ENCODE measurements at places on chromosomes 1 and 21. TPM values are rescaled to one million over a fixed set of nuclear protein-coding genes. Genes with fewer than 3 reads are reported as not detected.

- DNase-seq = peak; percentile 96
These were observed 502.0 kb downstream of the SMYD3 start for GRCh38 chr1:246005067-246005466.

DNA sequence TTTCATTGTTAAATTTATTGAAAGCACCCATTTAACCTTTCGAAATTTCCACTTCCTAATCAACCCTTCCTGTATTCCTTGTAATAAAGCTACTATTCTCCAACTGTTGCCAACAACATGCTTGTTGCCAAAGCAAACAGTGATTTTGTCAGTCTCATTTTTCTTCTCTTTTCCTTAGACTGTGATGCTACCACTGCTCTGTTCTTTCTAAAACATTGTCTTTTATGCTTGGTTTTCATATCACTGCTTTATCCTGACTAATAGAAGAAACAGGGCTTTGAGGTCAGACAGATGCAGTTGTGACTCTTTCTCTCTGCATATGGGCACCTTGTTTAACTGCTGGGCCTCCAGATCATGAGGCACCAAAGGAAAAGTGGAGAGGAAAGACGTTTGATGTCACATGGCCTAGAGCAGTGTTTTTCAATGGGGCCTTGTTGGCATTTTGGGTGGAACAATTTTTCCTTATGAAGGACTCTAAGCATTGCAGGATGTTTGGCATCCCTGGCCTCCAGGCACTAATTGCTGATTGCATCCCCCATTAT, 56.1 kb downstream of the HMCN1 start:
- DNase-seq = peak; percentile 55

- DNase-seq = no peak
These were observed 139.3 kb upstream of the KIAA0040 start for GRCh38 chr1:175331891-175332290.

DNA sequence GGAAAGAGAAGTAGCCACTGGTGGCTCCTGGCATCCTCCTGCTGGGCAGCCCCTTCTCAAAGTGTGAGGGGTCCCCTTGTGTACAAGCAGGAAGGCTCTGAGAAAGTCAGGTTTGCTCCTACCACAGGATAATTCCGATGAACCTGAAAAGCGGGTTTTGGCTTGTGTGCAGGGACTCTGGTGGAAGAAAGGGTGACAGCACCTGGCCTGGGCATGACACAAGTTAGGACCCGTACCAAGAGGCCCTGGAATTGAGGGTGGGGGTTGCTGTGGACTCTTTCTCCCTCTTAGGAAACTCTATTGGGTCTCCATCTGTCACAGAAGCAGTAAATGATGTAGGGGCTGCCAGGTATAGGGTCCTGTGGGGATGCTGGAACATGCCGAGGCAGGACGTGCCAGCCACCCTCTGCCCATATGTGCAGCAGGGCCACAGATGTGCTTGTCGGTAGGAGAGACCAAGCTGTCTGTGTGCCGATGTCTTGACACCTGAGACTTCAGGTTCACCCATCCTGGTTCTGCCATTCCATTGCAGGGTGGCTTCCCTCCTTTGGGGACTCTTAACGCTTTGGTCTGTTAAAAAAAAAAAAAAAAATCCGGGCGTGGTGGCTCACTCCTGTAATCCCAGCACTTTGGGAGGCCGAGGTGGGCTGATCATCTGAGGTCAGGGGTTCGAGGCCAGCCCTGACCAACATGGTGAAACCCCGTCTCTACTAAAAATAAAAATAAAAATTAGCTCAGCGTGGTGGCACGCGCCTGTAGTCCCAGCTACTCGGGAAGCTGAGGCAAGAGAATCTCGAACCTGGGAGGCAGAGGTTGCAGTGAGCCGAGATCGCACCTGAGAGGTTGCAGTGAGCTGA, 9.8 kb downstream of the C1orf35 start:
- DNase-seq = no peak

DNA sequence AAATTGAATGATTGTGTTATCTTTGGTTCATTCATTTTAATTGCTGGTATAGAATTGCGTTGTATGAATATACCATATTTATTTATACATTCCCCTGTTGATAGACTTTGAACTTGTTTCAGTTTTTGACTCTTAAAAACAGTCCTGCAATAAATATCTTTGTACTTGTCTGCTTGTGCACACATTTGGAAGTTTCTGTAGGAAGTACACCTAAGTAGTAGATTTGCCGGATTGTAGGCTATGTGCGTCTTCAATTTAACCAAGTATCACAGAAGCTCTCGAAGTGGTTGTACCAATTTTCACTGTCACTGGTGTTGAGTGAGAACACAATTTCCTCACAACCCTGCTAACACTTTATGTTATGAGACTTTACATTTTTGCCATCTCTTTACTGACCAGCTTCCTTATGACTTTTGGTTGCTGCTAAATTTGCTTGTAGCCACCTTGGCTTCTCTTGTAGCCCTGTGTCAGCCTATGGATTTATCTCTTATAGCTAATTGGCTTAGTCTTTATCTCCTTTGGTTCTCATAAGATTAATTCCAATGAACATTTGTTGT, 2.2 kb downstream of the TTC3 start:
- no peak for DNase-seq

- peak; percentile 89 for DNase-seq
These were observed 132.2 kb downstream of the ADSS2 start for GRCh38 chr1:244319283-244320132.

- DNase-seq = no peak
These were observed 570 bp downstream of the KCND3 start for GRCh38 chr1:111988743-111989453.

GRCh38 chr1:98468111-98468717, 193.3 kb upstream of the SNX7 start:
- DNase-seq = peak; percentile 63

DNA sequence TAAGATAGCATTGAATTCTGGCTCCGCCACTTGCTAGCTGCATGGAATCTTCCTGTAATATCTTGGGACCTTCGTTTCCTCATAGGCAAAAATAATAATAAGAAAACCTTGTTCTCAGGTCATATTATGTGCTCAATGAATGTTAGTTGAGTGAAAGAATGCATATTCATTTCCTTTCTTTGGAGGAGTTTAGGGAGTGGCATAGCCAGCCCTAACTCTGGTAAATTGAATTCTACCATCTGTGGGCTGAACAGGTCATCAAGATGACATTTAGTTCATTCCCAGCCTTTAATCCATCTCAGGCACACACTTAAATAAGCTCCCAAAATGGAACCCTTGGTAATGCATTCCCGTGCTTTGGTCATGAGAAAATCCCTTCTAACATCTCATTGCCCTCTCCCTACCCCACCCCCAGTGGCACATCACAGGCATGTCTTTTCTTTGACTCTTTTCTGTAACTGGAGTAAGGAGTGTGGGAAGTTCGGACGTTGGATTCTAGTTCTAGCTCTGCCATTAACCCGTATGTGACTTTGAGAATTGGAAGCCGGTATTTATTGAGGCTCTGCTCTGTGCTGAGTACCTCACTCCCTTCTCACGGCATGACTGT, 13.2 kb upstream of the MYOG start:
- no peak for DNase-seq

GRCh38 chr1:24599265-24599664, 43.4 kb downstream of the NCMAP start:
- no peak for DNase-seq

DNA sequence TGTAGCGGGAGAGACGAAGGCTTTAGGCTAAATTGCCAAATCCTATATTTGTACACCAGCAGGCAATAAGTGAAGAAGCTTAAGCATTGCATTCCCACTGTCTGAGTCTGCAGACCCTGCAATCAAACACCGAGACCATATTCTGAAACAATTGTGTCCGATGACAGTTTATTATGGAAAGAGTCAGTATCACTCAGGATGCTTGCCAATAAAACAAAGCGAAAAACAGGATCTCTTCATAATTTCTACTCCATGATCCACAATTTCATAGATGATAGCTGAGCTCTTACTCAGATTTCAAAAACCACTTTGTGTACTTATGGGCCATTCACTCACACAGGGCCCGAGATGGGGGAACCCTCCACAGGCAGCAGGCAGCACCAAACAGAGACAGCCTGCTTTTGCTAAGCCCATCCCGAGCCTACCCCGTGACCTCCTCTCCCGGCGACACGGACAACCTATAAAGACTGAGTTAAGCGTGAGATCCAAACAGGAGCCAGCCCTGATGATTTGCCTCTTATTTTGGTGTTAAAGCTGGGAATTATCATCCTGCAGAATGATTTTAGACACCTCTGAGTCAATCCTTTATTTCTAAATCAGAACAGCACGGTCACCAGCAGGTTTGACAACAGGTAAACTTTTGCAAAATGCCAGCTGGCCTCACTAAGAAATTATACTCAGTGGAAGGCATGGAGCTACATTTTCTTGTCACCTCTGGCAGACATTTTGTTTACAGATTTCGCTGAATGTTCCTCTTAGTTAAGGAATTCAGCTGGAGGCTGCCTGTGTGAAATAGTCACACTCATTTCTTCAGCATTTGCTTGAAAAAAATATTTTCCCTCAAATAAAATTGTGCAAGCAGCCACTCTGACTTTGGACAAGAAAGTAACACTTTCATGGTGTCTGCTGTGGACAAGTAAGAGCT, 212.4 kb downstream of the GPATCH2 start:
- DNase-seq = no peak

- peak; percentile 1 for DNase-seq
These were observed 1388.1 kb downstream of the AMY1C start for GRCh38 chr1:105137543-105138457.

DNA sequence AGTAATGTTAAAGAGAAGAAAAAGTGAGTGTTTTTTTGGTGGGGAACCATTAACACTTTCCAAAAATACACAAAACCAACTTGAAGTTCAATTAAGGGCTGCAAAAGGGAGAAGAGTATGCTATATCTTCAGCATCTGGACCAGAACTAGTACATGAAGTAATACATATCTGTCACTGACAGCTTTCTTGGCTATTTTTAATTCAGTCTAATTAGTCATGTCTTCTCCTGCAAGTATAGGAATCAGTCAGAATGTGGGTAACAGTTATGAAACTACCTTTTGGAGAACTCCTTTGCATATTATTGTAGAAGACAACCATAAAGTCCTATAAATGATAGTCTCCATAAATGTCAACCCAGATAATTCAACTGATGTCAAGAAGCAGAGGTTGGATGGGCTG, 901.2 kb downstream of the TTLL7 start:
- no peak for DNase-seq

DNA sequence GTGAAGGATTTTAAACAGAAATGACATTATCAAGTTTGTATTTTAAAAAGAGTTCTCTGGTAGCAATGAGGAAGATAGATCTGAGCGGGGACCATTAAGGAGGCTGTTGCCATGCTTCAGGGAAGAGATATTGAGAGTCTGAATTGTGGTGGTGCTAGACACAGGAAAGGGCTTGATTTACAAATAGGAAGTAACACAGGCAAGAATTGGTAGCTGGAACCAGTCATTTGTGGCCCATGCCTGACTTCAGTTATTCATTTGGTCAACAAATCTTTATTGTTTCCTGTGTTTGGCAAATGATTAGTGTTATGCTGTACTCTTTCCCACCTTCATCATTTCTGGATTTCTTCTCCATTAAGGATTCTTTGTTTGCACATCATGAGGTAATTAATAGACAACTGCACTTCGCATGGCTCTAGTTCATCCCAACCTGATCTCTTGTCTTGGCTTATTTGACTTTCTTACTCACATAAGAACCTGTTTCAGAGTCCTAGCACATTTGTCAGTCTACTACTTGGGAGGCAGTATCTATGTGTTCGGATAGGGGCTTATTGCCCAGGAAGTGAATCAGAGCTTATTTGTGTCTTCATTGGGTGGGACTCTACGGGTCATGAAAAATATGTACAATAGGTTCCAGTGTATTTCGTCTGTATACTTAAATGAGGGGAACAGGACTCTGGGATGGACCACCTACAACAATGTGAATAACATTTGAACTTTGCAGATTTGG, 32.3 kb downstream of the EEIG2 start:
- peak; percentile 15 for DNase-seq

DNA sequence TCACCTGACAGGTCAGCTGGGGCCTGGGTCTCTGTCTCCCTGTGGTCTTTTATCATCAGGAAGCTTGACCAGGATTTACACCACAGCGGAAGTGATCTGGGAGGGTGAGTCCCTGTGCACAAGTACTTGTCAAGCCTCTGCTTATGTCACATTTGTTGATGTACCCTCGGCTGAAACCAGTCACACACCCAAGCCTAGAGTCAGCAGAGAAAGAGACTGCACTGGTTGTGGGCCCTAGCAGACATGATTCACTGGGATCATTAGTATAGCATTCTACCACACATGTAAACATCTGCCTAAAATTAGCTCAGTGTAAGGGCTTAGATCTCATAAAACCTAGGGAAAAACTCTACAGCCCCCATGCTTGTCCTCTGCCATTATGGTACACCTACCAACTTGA, 79.3 kb upstream of the LAMC2 start:
- peak; percentile 36 for DNase-seq

- DNase-seq = no peak
These were observed 49.1 kb upstream of the ZNF648 start for GRCh38 chr1:182110635-182111034.

- no peak for DNase-seq
These were observed 65.8 kb downstream of the NOS1AP start for GRCh38 chr1:162135271-162135775.

The DEPDC1 gene
- 62.6 TPM for total RNA-seq

The TNFRSF1B gene
- total RNA-seq = 1.5 TPM

The TRIM63 gene
- not detected for total RNA-seq

The TNFAIP8L2 gene
- total RNA-seq = not detected

The MARK1 gene
- total RNA-seq = not detected

The OR2G6 gene
- total RNA-seq = not detected

The GJB3 gene
- 0.57 TPM for total RNA-seq

The GNAT2 gene
- not detected for total RNA-seq

The FCER1G gene
- total RNA-seq = not detected

The ALPL gene
- total RNA-seq = not detected

The ATP6V1G3 gene
- 0.84 TPM for total RNA-seq

The SH3D21 gene
- not detected for total RNA-seq

The CD247 gene
- total RNA-seq = not detected
